ENCODE measurements at places on chromosomes 1 and 21.

DNA sequence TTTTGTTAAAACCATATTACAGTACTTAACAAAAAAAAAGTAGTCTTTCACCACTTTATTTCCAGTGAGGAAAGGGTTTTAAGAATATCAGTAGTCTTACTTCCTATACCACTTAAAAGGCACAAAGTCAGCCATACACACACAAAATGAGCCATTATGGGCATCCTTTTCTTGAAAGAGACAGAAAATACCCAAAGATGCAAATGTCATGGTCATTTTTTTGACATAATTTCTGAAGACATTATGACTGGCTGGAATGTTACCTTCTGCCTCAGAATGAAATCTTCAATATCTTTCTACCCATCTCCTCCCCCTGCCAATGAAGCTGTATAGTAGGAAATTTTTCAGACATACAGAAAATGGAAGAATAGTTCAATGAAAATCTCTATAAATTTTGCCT is 237.7 kb downstream of the SLC45A1 start:
- no peak for DNase-seq

DNA sequence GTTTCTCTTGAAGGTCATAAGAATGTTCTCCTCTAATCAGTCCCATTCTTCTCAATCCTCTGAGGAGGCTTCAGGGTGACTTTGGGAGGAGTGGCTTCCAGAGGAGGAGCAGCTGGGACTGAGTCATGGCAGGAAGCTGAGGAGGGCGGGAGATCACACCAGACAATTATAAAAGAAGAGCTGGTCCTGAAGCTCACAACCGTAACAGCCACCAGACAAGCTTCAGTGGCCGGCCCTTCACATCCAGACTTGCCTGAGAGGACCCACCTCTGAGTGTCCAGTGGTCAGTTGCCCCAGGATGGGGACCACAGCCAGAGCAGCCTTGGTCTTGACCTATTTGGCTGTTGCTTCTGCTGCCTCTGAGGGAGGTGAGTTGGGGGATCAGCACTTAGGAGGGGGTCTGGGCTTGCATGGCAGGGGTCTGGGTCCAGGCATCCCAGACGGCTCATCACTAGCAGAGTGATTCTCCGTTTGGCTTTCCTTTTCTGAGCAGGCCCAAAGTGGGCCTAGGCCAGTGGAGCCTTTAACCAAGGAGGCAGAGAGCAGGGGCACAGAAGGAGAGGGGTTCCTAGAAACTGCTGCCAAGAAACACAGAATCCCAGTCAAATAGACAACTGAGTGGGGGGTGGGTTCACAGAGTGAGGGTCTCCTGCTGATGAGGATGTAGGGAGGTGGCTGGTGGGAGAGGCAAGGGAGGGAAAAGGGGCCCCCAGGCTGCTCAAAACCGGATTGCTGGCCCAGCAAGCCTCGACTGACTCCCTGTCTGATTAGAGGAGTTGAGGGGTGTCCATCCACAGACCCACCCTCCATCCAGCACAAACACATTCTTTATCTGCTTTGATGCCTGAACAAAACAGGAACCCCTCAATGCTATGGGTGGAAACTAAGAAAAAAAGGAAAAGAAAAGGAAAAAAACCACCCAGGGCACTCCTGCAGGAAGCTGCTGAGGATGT is at the start of gene ECM1:
Gene ECM1 (plus strand): TSS at position 198 of the 953 bp plus-strand sequence. CDS start 101 bp downstream, at position 299.
- DNase-seq = no peak

DNA sequence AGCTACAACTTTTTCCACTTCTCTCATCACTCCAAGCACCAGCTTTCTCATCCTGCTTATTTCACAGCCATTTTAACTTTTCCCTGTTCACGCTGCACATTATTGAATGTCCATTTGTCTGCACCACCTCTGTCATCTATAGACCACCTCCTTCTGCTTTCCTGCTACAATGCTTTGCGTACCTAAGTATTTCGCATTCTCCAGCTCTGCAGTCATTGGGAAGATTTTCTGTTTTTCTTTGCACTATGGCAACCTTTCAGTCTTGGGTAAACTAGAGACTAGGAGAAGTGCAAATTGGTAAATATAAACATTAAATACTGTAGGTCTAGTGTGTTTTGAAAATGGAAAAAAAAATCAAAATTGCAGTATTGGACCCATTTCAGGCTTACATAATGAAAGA is 835 bp downstream of the CCDC30 start:
- DNase-seq = no peak

DNA sequence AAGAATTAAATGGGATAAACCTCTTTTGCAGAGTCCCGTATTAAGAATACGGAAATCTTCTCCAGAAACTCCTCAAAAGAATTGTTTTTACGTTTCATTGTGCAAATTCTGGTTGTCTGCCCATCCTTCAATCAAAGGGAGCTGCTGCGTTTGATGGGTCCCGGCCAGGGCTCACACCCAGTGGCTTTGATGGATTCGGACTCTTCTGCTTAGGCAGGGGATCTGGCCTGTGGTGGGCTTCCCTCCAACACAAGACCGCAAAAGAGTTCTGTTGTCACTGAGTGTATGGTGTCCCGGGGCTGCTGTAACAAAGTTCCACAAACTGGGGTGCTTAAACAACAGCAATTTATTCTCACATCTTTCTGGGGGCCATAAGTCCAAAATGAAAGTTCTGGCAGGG is 402.0 kb downstream of the PCP4 start:
- no peak for DNase-seq

All from NCI-H1048 (cell line).